Aorta (tissue), 5 donors: ENCODE measurements at places on chromosomes 5 and 9. TPM values are rescaled to one million over a fixed set of nuclear protein-coding genes. Genes with fewer than 3 reads are reported as not detected.

LCP2 gene
- total RNA-seq = 25.7 TPM

DNA sequence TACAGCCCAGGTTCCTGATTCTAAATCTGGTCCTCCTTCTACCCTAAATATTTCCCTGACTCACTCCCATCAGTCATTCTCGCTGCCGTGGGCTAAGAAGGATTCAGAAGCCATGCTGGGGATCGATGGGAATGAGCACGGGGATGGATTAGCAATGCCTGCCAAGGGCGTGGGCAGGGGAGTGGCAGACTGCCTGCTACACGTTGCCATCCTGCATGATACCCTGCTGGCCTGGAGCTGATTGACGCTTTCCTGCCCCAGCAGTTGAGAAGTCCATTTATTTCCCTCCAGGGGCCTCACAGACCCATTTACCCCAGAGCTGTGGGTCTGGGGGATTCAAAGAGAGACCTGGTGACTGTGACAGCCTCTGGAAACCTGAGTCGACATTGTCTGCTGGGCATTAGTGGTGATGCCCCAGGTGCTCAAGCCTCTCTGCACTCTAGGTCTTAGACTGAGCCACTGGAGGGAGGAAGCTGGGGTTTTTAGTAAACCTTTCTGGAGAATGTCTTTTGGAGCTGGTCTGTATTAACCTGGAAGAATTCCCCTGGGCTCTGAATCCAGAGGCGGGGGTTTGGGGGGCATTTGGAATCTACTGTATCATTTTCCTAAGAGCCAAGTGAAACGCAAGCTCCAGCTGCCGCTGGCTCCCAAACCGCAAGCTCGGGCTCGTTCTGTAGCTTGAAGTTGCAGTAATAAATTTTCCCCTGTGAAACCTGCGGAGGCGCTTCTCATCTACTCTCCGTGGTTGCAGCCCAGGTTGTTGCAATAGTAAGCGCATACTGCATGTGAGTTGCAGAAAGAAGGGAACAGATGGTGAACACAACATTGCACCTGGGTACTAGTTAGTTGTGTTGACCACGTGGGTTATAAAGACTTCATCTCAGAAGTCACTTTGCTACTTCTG, 76.3 kb upstream of the RAPGEF1 start:
- no peaks in the 10 kb centered on the region for H3K27me3 ChIP-seq
- no peaks in the 10 kb centered on the region for H3K4me1 ChIP-seq
- no peaks in the 10 kb centered on the region for H3K36me3 ChIP-seq

DNA sequence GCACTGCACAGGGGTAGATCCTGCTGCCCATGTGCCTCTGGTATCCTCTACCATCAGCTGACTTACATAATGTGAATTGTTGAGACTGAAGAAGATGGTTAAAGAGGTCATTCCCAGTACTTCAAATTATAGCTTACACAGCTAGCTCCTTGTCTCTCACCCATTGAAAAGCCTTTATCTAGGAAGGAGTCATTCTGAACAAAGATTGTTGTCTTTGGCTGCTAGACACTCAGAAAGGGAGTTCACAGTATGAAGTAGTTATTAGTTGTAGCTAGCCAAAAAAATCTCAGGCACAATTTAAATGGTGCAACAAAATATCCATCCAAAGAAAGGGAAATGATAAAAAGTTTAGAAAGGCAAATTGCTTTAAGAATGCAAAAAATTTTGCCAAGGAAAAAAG, 102.0 kb upstream of the NREP start:
- H3K4me1 ChIP-seq = peaks cover 6% of the 10 kb centered on the region
- H3K4me3 ChIP-seq = no peak overlapping the region
- H3K27me3 ChIP-seq = no peaks in the 10 kb centered on the region

DNA sequence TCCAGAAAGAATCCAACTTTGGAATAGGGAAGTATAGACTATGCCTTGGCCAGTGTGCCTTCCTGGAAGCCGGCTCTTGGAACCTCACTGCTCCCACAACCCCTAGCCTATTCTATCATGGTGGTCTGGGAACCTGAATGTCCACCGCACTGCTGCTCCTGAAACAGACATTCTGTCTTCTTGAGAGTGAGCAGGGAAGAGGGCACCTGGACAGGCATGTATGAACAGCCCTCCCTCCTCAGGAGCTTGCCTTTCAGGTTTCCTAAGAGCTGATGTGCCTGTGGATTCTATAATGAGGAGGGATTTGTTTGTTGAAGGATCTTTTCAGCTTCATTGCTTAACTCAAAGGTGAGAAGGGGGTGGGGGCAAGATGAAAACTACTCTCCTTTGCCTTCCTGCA, 55.1 kb upstream of the XPA start:
- H3K36me3 ChIP-seq = no peaks in the 10 kb centered on the region
- no peak for DNase-seq
- no peaks in the 10 kb centered on the region for H3K27me3 ChIP-seq
- no peak overlapping the region for H3K27ac ChIP-seq
- no peaks in the 10 kb centered on the region for H3K4me1 ChIP-seq

- H3K27me3 ChIP-seq = no peaks in the 10 kb centered on the region
- H3K27ac ChIP-seq = no peak overlapping the region
- peaks cover 19% of the 10 kb centered on the region for H3K36me3 ChIP-seq
- H3K4me1 ChIP-seq = peaks cover 3% of the 10 kb centered on the region
- no peak overlapping the region for H3K4me3 ChIP-seq
Observed at GRCh38 chr5:10418654-10419345, 22.9 kb upstream of the ROPN1L start.

CXXC5 gene
- 75.8 TPM for total RNA-seq

- DNase-seq = no peak
- H3K4me1 ChIP-seq = peaks cover 6% of the 10 kb centered on the region
- no peak overlapping the region for H3K27ac ChIP-seq
- no peaks in the 10 kb centered on the region for H3K27me3 ChIP-seq
- H3K36me3 ChIP-seq = peaks cover 6% of the 10 kb centered on the region
Observed at GRCh38 chr9:33135470-33135958, 31.6 kb downstream of the B4GALT1 start.

GRCh38 chr5:66842540-66842939, 246.3 kb downstream of the MAST4 start:
- no peaks in the 10 kb centered on the region for H3K4me1 ChIP-seq
- no peaks in the 10 kb centered on the region for H3K36me3 ChIP-seq
- no peak for DNase-seq
- no peaks in the 10 kb centered on the region for H3K27me3 ChIP-seq

DNA sequence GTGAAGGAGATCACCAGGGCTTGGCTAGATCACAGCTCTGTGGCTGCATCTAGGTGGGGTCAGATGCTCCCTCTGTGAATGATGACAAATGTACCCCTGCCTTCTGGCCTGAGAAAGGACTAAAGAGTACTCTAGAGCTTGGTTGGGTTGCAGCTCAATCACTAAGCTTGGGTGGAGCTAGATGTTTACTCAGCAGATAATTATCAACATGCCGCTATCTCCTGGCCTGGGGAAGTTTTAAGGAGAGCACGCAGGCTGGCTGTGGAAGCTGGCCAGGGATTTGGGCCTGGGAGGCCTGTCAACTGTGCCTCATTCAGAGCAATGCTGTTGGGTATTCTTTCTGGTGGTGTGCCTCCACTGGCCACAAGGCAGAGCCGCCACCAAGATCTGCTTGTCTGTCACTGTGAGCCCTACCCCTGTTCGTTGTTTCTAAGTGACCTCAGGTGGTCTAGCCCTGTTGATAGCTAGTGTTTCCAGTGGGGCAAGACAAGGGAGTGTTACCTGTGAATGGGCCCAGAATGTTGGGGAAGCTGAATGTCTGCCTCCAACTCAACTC, 181.7 kb downstream of the ADGRV1 start:
- no peak for DNase-seq
- H3K27me3 ChIP-seq = no peaks in the 10 kb centered on the region
- no peak overlapping the region for H3K4me3 ChIP-seq
- H3K36me3 ChIP-seq = no peaks in the 10 kb centered on the region
- no peak overlapping the region for H3K27ac ChIP-seq

SPATA6L gene
- 6.7 TPM for total RNA-seq

DNA sequence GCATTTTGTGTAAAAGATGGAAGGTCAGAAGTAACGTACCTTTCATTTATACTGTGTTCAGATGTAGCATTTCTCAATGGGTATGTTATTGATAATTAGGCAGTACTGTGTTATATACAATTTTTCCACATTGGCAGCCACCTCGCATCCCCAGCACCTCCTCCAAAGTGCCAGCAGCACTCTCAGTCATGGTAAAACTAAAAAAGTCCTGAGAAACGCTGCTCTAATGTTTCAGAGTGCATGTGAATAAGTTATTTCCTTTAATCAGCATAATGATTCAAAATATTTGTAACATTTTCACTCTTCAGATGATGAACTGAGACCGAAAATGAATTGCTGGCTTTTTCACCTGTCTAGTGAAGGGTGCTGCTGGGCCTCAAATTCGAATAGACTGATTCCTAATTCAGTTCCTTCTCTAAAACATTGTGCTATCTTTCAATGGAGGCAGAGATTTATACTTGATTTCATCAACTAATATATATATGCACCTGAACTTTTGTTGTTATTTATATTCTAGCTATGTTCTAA, 79.9 kb upstream of the ANKRD55 start:
- H3K27ac ChIP-seq = no peak overlapping the region
- no peaks in the 10 kb centered on the region for H3K4me1 ChIP-seq
- no peak overlapping the region for H3K4me3 ChIP-seq
